ENCODE measurements at places on chromosomes 3 and 15.
A peak's percentile ranks its signal among the peaks of the same experiment; 100 is the strongest.

- DNase-seq: no peak
Observed at GRCh38 chr3:188468662-188469061, 314.7 kb downstream of the LPP start.

GRCh38 chr3:42014458-42014920 is 52.6 kb upstream of the ULK4 start:
- peak; percentile 68 for DNase-seq

GRCh38 chr3:38805765-38806386 is 10.1 kb downstream of the SCN10A start:
- DNase-seq: peak; percentile 85

GRCh38 chr15:49888323-49888693 is 230.7 kb downstream of the ATP8B4 start:
- DNase-seq: no peak

DNA sequence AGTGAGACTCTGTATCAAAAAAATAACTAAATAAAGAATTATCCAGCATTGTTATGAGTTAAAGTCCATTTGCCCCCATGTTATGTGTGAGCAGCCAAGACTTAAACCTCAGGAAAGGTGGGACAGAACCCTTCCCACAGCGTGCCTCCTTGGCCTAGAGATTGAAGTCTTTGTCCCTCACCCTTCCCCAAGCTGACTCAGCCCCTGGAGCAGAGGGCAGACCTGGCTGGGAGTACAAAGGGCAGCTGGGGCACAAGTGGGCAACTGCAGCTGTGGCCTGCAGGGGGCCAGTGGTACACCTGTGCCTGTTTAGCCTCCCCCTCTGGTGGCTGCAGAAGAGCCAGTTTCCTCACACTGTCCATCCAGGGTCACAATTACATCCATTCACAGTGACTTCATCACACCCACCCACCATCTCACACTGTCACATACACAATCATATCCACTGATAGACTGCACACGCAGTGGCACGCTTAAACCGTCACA is 940 bp upstream of the ACY1 start:
- peak; percentile 63 for DNase-seq

DNA sequence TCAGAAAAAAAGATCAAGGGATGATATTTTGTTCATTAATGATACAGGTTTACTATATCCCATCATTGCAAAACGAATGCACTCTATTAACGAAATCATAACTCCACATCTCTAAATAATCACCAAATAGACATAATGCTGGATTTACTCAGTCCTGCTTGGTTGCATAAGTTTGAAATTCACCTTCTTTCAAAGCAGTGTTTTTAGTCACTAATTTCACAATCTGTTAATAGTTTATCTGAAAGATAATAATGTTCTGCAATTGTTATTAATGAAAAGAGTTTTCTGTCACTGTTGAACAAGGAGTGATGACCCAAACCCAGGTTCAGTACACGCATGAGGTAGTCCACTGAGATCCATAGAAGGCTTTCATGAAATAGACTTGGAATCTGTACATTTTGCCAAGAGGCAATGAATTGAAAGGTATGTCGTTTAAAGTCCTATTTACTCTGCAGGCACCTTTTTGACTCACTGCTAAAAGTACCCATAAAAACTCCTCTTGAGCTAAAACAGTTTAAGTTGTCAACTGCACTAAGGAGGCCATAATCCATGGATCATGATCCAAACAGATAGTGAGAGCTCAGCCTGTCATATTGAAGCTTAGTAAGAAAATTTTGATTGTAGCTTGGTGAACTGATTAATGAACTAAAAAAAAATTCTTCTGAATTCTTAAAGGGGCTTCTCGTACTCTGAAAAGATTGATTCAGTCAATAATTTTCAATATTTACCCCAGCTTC is 75.6 kb upstream of the MBNL1 start:
- DNase-seq: peak; percentile 66

Data from OCI-M1 (cell line).